ENCODE measurements at places on chromosomes 11 and 22. TPM values are rescaled to one million over a fixed set of nuclear protein-coding genes. Genes with fewer than 3 reads are reported as not detected.

DNA sequence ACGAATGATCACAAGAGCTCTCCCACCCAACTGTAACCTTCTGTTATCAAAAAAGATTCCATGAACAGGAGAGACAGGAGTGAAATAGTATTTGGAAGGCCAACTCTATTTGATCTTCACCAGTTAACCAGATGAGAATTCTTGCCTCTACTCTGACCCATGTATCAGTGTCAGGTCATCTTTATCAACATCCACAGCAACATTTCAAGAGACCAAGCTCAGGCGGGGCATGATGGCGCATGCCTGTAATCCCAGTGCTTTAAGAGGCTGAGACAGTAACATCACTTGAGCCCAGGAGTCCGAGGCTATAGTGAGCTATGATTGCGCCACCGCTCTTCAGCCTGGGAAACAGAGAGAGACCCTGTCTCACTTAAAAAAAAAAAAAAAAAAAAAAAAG lies 62.3 kb downstream of the GAB2 start:
- H3K36me3 ChIP-seq: no peaks in the 10 kb centered on the region
- no peak for DNase-seq
- H3K4me3 ChIP-seq: no peak overlapping the region
- H3K27me3 ChIP-seq: no peaks in the 10 kb centered on the region
- H3K27ac ChIP-seq: no peak overlapping the region

GRCh38 chr11:15837901-15838489 lies 518.4 kb downstream of the SOX6 start:
- DNase-seq: no peak
- no peaks in the 10 kb centered on the region for H3K4me1 ChIP-seq
- no peaks in the 10 kb centered on the region for H3K36me3 ChIP-seq
- no peak overlapping the region for H3K4me3 ChIP-seq
- no peaks in the 10 kb centered on the region for H3K27me3 ChIP-seq
- no peak overlapping the region for H3K27ac ChIP-seq

The ARFIP2 gene
- total RNA-seq: 110 TPM

DNA sequence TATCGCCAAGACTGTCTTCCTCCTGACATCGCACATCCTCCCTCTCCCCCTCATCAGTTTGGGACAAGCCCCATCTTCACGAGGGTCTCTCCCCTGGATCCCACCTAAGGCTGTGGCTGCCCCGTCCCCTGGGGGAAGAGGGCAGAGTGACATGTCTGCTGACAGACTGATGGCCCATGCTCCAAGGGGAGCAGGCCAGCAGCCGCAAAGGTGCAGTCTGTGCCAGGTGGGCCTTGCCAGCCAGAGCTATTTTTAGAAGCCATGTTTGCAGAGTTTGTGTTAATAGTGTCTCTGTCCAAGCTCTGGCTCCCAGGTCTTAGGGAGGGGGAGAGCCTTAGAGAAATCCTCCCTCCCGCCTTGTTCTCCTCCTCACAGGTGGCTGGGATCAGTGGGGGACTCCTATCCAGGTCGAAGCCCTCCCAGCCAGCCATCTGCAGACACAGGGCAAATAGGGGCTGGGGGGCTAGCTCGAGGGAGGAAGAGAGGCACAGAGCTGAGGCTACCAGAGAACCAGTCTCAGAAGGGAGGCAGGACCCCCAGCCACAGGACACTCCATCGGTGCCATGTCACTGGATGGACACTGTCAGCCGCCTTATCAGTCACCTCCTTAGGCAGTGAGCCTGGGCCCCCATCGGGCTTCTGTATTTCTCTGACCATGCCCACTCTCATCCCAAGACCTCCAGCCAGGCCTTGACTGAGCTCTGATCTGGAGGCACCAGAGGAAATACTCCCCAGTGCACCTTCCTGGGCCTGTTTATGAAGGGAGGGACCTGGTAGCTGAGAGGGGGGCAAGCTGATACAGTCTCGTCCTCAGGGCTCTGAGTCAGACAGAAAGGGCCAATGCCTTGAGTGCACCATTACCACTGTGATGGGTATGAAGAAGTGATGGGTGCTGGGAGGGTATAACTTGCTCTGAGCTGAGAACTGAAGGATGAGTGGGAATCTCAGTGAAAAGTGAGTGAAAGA lies 49.3 kb downstream of the CHRDL2 start:
- H3K4me1 ChIP-seq: peaks cover 10% of the 10 kb centered on the region
- peak overlapping the region; percentile 41 for H3K27ac ChIP-seq
- no peaks in the 10 kb centered on the region for H3K36me3 ChIP-seq

GRCh38 chr11:4381901-4382300 lies 11.6 kb downstream of the TRIM21 start:
- DNase-seq: no peak
- H3K4me3 ChIP-seq: no peak overlapping the region
- H3K27ac ChIP-seq: no peak overlapping the region
- no peaks in the 10 kb centered on the region for H3K4me1 ChIP-seq
- H3K36me3 ChIP-seq: peaks cover 6% of the 10 kb centered on the region

DNA sequence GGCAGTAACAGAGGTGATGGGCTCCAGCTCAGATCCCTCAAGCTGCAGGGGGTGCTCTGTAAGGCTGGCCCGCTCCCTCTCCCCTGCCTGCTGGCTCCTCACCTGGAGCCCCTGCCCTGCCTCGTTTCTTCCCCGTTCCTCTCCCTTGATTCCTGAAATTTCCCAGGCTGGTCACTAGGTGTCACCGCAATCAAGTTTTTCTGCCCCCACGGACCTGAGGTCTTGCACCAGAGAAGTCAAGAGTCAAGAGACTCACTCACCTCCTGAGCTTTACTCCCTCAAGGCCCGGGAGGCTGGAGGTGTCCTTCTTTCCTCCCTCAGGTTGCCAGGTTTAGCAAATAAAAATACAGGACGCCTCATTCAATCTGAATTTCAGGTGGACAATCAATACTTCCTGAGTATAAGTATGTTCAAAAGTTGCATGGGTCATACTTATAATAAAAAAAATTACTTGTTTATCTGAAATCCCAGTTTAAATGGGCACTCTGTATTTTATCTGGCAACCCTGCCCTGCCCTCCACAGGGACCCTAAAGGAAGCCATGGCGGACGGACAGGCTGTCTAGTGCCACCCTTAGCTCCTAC lies 69.2 kb downstream of the SCUBE1 start:
- peak; percentile 40 for DNase-seq
- no peak overlapping the region for H3K27ac ChIP-seq
- no peaks in the 10 kb centered on the region for H3K4me1 ChIP-seq
- H3K27me3 ChIP-seq: no peaks in the 10 kb centered on the region
- no peak overlapping the region for H3K4me3 ChIP-seq
- H3K36me3 ChIP-seq: no peaks in the 10 kb centered on the region

GRCh38 chr22:31715147-31715778 lies 34.7 kb downstream of the PRR14L start:
- no peaks in the 10 kb centered on the region for H3K4me1 ChIP-seq
- H3K4me3 ChIP-seq: no peak overlapping the region
- H3K36me3 ChIP-seq: no peaks in the 10 kb centered on the region
- H3K27ac ChIP-seq: no peak overlapping the region
- no peak for DNase-seq

The C1QTNF4 gene
- total RNA-seq: 13.0 TPM

Measured in prostate gland (tissue), 2 donors.